CD4-positive, alpha-beta T cell treated with Interleukin-10 for 1 hour (primary cell): ENCODE measurements at places on chromosomes 5 and 9.

DNA sequence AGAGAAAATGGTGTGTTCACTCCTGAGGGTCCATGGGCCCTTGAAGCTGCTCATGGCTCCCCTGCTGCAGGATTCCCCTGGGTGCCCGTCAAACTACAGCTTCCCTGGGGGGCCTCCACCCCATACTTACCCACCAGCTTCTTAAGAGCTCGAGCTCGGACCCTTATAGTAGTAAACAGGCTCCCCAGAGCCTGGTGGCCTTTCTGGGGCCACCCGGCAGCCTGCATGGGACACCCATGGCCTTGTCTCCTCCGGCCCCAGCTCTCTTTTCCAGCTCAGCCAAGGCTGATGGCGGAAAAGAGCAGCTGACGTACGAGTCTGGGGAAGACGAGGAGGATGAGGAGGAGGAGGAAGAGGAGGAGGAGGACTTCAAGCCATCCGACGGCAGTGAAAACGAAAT lies 4.2 kb upstream of the CEL start:
- no peak for DNase-seq

- peak; percentile 75 for DNase-seq
Measured at GRCh38 chr5:175696139-175696854, 38.4 kb downstream of the HRH2 start.

DNA sequence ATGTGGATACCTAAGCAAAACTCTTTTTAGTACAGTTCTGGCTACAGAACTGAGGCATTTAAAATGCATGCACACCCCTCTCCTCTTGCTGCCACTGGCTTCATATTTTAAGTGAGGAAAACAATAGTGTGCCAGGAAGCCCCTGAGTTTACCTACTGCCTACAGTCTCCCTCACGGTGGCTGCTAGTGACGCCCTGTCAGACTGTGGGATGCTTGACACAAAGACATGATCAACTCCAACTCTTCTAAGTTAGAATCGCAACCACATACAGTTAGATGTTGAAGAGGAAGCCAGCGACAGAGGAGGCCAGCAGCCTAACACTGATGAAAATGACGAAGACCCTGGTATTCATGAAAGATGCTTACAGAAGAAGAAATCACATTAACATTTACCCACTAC lies 1.3 kb downstream of the SEC16A start:
- DNase-seq: peak; percentile 22

- peak; percentile 60 for DNase-seq
Measured at GRCh38 chr9:94668928-94669729, 29.8 kb upstream of the FBP1 start.

GRCh38 chr9:133202688-133203453 lies 6.2 kb downstream of the OBP2B start:
- no peak for DNase-seq

GRCh38 chr9:21906881-21907280 lies 87.3 kb downstream of the CDKN2A start:
- DNase-seq: no peak

GRCh38 chr9:124779368-124780059 lies 2.6 kb downstream of the OLFML2A start:
- DNase-seq: no peak

- DNase-seq: no peak
Measured at GRCh38 chr9:96612105-96612965, 7.3 kb downstream of the CDC14B start.

- no peak for DNase-seq
Measured at GRCh38 chr9:35001803-35002502, 12.4 kb downstream of the DNAJB5 start.

DNA sequence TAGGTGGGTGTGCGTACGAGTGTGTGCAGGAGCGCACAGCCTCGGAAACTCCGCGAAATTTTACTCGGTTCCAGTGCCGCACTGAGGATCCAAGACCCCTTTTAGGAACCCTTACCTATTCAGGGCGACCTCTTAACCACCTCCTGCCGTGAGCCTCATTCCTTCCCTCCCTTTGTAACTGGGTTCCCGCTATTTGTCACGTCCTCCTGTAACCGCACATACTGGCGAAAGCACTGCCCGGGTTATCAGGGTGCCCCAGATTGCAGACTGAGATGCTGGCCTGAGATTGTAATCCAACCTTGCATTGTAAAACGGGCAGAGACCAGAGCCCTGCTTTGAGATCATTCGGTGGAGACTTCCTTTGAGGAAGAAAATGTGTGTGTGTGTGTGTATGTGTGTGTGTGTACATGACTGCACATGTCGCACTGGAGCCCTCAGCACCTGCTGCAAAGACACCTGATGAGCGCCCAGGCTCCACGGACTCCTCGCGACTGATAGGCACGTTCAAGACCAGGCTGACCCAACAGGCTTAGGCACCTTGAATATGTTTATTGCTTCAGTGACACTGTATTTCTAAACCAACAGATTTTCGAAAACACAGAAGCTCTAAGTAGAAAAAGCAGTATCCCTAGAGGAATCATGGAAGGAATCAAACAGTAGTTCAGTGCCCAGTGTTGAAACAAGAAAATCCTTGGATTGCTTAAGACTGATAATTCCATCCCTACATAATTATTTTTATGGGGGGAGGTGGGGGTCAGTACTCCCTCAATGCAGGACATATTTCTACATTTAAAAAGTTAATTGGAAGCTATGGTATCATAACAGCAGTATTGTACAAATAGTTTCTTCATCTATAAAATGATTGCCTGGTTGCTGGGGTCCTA lies 86.5 kb upstream of the TNFAIP8 start:
- DNase-seq: peak; percentile 59

DNA sequence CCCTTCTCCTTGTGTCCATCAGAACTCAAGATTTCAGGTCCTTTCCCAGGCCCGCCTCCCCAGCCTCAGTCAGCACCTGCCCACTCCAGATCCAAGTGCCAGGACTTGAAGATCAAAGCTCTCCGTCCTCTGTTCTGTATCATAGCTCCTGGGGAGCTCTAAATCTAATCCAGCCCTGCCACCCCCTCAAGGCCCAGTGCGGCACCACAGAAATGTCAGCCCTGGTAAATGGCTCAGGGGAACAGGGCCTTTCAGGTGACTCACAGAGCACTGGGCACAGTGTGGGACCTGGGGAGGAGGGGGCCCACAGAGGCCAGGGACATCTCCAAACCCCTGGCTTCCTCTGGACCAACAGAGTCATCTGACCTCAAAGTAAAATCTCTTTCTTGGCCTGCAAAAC lies 6.0 kb downstream of the CSF2 start:
- no peak for DNase-seq

- DNase-seq: no peak
Measured at GRCh38 chr5:142306077-142306502, 18.7 kb downstream of the SPRY4 start.

DNA sequence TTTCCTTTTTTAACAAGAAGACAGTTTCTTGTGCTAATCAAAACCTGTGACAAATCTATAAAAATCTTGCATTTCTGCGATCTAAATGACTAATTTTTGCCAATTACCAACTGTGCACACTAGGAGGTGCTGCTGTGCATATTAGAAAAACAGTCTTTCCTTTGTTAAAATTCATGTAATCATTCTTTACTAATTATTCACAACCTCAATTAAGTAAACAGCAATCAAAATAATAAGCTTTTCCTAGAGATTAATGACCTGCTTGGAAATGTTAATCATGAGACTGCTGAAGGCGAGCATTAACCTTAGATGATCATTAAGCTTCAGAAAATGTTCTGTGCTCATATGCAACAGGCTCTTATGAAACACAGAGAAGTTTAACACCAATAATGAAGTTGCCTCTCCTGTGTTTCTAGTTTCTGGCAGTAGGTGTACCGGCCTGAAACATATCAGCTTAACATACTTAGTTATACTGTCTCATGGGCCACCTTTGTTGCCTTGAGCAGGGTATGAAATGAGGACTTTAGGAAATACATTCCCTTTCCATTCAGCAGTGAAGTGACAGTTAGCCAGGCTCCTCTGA lies 17.7 kb downstream of the RFESD start:
- DNase-seq: peak; percentile 51

DNA sequence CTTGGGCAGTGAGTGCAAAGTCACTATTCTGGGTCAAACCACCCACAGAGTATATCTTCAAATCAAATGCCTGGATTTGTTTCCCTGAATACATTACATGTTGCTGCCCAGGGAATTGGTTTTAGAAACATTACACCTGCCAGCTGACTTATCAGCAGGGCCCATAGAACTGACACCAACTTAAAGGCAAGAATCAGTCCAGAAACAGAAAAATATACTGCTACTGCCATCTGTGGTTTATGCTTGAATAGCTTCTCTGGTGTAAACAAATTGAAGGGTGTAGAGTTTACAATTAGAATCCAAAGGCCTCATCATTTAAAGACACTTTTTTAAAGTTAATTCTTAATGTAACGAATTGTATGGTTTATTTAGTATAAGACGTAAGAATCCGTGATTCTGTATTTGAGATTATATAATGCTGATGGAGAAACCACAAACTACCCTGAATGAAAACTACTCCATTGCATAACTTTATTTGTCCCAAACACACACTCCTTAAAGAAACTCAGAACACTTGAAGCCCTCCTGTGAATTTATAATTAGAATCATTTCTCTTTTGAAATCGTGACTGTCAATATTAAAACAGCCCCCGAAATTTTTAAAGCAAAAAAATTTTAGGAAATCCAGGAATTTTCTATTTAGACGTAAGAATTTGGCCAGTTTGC lies 6.2 kb downstream of the NR6A1 start:
- peak; percentile 12 for DNase-seq

GRCh38 chr9:2622461-2623287 lies 1.1 kb downstream of the VLDLR start:
- DNase-seq: no peak

- no peak for DNase-seq
Measured at GRCh38 chr5:44727100-44727499, 81.6 kb upstream of the MRPS30 start.

DNA sequence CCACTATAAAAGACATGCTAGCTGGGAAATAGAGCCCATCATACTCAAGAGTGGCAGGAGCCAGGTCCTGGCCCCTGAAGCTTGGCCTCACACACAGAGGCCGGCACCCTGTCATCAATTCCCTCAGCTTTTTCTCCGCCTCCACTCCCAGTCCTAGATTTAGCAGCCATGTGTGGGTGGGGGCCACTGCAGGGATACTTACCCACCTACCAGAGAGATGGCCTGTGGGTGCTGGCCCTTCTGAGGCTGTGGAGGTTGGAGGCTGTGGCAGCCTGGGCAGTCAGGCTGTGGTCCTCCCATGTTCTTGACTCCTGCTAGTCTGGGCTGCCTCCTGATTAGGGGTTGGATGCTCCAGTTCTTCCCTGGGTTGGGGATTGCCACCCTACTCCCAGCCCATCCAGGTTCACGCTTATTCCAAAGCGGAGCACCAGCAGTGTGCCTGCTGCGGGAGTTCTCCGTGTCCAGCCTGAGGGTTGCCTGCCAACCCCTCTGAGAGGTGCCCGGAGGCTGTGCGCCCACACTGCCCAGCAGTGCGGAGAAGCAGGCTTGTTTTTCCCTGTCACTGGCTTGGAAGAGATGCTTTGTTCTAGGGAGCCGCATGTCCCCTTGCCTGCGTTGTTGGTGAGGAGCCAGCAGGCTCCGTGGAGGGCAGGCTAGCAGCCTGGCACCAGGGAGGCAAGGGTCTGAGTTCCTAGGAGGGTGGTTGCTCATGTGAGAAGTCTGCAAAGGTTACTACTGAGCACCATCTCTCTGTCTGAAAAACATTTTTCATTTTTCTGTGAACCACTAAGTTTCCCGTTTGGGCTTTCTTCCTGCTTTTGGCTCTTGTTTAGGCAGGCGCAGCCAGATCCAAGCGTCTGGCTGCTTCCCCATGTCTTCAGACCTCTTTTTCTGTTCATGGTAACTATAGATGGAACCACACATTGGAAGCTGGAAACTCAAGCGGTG lies 7.5 kb downstream of the SLC22A5 start:
- no peak for DNase-seq

- DNase-seq: no peak
Measured at GRCh38 chr9:15222313-15222712, 84.7 kb downstream of the TTC39B start.

- peak; percentile 91 for DNase-seq
Measured at GRCh38 chr9:96417051-96417586, 1.1 kb downstream of the ZNF367 start.

GRCh38 chr9:3419893-3420292 lies 105.9 kb downstream of the RFX3 start:
- DNase-seq: no peak

DNA sequence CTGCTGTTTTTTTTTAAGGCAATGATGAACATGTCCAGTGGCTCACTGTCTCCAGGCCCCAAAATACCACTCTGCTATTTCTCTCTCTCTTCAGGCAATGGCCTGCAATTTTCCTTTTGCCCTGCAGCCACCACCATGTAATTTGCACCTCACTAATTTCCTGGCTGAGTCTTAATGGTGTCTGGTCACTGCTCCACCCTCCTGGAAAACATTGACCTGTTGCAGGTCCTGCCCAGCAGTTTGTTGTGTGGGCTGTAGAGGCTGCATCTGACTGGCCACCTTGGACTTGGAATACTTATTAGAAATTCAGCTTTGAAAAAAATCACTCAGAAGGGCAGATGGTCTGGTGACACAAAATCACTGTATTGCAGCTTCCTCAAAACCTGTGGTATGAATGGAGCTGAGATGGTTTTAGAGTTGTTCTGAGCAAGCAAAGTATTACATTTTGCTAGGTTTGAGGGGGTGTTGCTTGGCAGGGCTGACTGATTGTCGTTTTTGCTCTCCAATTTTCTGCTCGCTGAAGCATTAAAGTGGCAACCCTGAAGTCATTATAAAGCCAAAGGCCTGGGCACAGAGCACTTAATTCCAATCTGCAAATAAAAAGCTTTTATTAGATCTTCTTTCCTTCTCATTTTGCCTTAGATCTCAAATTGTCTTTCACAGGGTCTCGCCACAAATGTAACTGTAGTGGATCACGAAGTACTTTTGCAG lies 134.8 kb downstream of the TMEM174 start:
- no peak for DNase-seq

- no peak for DNase-seq
Measured at GRCh38 chr5:135587721-135588663, 9.2 kb upstream of the CXCL14 start.

- no peak for DNase-seq
Measured at GRCh38 chr5:101811466-101811865, 484.6 kb downstream of the SLCO4C1 start.

DNA sequence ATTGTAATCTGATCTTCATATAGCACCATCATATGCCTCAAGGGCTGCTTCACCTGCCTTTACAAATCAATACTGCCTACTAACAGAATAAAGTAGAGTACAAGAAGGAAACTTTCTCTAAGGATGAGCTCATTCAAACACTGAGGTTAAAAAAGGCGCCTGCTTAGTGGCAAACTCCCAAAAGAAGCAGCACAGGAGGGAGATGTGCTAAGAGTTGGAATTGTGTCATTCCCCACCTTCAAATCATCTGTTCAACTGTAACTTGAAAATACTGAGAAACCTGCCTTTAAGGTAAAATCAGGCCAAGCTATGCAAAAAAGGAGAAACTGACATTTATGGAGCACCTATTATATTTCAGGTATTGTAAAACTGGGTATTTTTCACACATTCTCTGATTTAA lies 560.6 kb downstream of the PTPRD start:
- DNase-seq: no peak

- no peak for DNase-seq
Measured at GRCh38 chr9:16720386-16720785, 150.1 kb downstream of the BNC2 start.

GRCh38 chr9:80498001-80498555 lies 926.3 kb downstream of the TLE4 start:
- DNase-seq: no peak
